ENCODE measurements at places on chromosomes 5 and 9.

- no peak for DNase-seq
Observed at GRCh38 chr5:87150630-87151029, 117.1 kb upstream of the RASA1 start.

- DNase-seq = no peak
Observed at GRCh38 chr9:110364451-110364850, 26.8 kb upstream of the TXNDC8 start.

GRCh38 chr9:124894035-124894740, 32.3 kb downstream of the ARPC5L start:
- no peak for DNase-seq

DNA sequence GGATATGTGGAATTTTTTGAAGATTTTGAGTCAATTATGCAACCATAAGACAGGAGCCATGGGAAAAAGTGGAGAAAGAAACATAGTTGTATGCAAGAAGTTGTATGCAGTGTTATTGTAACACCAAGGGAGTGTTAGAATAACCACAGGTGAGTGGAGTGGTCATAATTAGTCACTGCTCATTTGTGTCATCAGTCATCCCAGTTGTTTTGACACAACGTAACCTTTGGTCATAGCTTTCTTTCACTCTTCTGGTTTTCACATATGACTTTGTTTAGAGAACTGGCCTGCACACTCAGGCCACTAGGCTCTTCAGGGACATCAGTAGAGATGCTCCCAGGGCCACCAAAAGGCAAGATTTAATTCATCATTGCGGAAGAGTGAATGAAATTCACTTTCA, 158.7 kb upstream of the HMHB1 start:
- DNase-seq = no peak

- no peak for DNase-seq
Observed at GRCh38 chr5:16880547-16880946, 55.5 kb downstream of the MYO10 start.

DNA sequence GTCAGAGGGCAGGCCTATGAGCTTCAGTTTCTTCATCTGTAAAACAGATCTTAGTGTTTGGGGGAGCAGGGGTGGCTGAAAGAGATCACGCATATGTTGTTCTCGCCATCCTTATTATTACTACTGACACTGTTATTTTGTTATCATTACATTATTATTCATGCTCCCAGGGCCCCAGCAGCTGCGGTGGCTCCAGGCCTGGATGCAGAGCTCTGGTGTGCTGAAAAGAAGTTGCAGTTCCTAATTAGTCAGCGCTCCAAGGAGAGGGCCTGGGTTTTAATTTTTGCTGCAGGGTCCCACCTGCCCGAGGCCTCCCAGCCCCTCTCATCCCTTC, 19.5 kb downstream of the CXXC5 start:
- no peak for DNase-seq

GRCh38 chr5:141692533-141692888, 10.5 kb upstream of the ARAP3 start:
- DNase-seq = no peak

DNA sequence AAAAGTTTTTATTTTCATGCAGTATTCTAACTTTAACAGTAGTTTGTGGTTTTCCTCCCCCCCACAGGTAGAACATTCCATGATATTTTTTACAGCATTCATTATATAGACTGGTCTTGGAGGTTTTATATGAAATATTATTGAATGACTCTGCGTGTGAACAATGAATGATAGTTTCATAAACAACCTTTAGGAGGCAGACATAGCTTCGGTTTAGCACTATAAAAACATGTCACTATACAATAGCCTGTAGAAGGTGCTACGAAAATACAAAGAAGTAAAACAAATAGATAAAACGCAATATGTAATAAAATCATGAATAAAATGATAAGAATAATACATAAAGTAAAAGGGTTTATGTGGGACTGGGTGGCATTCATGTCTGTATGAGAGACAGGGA, 8.5 kb downstream of the KLF4 start:
- DNase-seq = no peak

DNA sequence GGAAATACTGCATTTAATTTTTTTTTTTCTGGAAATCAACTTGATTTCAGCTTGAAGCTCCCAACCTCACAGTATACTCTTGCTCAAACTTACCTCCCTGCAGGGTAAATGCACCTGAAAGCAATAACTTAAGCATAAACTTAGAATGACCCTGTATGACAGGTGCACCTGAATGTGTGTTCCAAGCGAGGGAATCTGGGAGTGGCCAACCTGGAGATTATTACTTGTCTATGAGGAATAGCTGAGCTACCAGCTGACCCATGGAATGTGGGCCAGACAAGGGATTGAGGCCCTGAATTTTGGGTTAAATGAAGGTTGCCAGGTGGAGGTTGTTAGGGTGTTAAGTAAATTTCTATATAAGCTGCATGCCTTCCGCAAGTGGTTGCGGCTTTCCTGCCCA, 140.6 kb downstream of the OSTF1 start:
- no peak for DNase-seq

GRCh38 chr5:76710991-76711390, 4.9 kb upstream of the F2R start:
- DNase-seq = no peak

DNA sequence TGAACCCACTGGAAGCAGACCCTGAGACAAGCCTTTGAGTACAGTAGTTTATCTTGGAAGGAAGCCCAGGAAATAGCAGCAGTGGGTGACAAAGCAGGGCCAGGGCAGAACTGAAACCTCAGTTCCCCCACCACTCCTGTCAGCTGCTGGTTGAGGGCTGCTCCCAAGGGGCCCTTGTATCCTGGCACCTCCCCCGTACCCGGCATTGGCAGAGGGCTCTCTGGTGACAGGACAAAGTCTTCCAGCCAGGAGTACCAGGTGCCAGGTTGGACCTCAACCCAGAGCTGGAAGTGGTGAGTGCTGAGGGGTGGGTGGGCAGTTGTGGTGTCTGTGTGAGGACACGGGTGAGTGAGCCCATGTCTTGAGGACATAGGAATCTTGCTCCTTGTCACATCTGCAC, 123.3 kb downstream of the PHF2 start:
- no peak for DNase-seq

- DNase-seq = no peak
Observed at GRCh38 chr9:13470836-13471235, 191.3 kb upstream of the MPDZ start.

DNA sequence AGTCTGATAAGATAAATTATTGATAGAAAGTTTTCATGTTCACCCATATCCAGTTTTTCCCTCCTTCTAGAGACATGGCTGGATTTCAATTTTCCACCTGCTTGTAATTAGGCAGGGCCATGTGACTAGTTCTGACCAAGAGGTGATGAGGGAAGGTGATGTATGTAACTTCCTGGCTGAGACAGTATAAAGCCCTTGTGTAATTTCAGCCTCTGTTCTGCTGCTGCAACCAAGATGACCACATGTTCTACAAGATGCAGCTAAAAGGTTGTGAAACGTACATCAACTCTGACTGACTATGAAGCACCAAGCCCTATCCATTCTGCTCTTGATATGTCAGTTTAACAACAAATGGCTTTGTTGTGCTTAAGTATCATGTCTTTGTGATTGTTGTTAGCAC, 376.5 kb upstream of the DAB2 start:
- no peak for DNase-seq

GRCh38 chr5:72692651-72693442, 123.6 kb upstream of the TNPO1 start:
- no peak for DNase-seq

- DNase-seq = no peak
Observed at GRCh38 chr9:35553670-35554543, 51.2 kb upstream of the TESK1 start.

DNA sequence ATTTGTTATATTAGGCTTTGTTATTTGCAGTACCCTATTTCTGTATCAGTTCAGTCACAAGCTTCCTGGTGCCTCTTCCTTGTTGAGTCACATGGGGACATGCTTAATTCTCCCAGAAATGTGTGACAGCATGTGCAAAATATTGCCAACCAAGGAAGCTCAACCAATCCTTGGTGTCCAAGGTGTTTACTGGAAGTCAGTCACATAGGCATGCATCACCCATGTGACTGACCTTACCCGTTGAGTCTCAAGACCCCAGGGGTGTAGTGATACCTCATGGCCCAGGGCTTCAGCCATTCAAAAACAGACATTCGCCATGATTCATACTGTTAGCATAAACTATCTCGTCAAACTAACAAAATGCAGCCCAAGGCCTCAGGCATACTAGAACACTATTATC, 9.3 kb upstream of the ANKDD1B start:
- DNase-seq = no peak

GRCh38 chr9:37984278-37984671, 80.3 kb upstream of the SLC25A51 start:
- DNase-seq = no peak

DNA sequence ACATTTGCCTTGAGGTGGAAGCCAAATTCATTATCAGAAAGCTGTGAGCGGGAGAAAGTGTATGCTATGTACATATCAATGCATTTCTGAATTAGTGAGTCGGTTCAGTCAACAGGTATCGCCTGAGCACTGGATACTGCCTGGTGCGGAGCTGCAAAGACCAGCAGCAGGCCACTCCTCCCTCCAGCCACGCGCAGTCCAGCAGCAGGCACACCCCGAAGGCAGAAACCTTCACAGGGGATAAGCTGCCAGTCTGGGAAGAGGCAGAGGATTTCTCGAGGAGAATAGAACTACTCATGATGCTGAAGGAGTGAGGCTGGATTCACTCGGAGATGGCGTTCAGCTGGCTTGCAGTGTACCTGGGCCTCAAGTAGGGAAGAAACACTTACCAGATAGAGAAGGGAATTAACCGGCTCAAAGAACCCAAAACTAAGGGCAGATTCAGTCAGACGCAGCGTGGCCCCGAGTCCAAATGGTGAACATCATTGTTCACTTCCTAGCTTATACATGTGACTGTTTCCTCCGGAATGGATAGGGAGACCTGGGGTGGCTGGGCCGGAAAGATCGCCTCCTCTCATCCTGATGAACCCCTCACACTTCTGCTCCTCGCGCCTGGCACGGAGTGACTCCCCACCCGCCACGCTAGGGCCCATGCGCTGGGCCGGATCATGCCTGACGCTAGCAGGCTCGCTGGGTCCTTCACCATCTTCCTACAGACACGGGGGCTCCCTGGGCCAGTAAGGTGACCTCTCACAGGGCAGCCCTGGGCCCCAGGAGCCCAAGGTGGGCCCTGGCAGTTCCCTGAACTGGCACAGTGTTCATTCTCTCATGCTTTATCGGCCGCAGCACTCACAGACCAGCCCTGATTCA, 78.1 kb upstream of the SPATA31C2 start:
- DNase-seq = no peak

DNA sequence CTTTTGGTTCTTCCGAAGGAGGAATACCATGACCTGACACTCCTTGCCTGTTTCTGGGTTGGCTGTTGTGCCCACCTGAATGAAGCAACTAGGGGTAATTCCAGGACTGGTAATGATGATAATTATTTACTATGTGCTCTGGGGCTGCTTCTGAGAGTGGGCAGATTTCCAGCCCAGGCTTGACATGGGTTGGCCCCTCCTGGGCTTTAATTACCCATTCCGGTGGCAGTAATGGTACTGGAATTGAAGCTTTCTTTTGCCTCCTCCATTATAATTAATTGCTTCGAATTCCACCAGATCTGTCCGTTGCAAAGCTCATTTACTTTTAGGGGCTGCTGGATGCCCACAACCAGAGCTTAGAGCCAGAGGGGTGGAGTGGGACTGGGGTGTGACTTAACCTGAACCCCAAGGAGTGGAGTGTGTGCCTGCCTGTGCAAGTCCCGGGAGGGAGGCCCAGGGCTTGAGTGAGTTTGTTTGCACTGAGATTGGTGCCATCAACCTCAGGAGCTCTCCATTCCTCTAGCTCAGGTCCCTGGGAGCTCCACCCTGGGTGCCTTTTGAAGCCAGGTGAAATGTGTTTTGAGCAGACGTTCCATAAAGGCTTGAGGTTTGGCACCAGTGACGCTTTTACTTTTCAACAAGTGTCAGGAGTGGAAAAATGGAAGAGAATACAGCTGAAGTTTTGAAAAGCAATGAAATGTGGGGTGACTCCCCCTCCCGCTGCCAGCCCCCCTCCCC, 214.6 kb downstream of the PDZD2 start:
- no peak for DNase-seq

DNA sequence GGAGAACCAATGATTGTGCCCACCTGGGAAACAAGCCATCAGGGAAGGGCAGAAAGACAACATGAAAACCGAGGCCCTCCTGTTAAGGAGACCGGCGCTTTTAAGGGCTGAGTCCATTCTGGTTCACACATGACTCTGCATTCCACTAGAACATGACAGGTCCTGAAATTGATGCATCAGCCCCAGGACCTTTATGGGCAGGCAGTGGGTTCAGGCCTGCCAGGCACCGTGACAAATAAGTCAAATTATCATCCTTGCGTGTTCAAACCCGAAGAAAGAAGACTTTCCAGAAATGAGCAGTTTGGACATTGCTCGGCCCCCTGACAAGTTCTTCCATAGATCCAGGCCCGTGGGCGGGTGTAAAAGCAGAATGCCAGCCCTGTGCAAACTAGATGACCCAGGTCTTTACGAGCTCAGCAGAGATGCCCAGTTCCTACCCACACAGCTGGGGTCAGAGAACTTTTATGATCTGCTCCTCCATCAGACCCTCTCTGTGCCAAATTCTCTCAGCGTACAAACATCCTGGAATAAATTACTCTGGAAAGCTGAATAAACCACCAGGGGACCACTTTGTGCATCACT, 295.5 kb upstream of the WWC1 start:
- no peak for DNase-seq

- DNase-seq = no peak
Observed at GRCh38 chr5:174046558-174046957, 1.1 kb downstream of the NSG2 start.

DNA sequence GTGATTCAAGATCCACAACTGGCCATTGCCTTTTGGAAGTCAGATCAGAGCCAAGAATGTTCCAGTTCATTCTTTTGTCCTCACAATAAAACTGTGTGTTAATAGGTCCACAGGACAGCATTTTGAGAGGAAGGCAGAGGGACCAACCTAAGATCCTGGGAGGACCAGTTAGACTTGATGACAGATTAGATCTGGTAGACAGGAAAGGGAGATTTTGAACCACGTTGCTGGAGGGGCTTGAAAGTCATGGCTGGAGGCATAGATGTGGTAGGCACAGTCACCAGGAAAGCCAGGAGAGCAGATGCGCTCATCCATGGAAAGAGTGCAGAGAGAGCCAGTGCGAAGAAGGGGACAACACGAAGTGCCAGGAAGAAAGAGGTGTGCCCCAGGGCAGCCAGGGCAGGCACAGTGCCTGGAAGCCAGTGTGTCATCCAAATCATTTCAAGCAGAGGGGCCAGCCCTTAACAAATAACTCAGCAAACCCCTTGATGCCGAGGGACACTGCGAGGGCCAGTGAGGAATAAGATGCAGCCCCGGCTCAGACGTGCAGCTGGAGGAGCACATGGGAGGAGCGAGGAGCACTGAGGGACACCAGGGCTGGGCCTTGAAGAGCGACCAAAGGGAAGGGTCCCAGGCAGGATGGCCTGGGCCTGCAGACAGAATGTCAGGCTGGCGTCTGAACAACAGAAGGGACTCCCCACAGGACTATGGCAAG, 12.8 kb upstream of the SLC2A8 start:
- DNase-seq = no peak

- no peak for DNase-seq
Observed at GRCh38 chr9:131731644-131732043, 8.2 kb downstream of the RAPGEF1 start.

DNA sequence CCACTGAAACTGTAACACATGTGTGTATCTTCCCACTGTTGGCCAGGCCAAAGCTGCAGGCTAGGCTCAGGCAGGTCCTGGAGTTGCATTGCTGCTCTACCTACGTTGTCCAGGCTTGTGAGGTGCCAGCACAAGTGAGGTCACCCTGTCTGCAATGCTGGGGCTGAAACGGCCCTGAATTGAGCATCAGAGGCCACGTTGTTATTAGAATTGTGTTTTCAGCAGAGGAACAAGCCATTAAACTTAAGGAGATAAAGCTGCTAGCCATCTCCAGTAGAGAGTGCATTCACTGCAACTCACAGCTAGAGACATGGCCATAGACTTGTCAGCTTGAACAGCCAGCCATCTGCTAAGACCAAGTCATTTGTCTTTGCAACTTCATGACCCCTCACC, 191.8 kb downstream of the SEMA6A start:
- DNase-seq = no peak

Measured in stimulated activated CD8-positive, alpha-beta memory T cell treated with anti-CD3 and anti-CD28 coated beads, Interleukin-7, amount 100 ng/mL, for 1 hour (primary cell).